ENCODE measurements at places on chromosomes 1 and 21.

DNA sequence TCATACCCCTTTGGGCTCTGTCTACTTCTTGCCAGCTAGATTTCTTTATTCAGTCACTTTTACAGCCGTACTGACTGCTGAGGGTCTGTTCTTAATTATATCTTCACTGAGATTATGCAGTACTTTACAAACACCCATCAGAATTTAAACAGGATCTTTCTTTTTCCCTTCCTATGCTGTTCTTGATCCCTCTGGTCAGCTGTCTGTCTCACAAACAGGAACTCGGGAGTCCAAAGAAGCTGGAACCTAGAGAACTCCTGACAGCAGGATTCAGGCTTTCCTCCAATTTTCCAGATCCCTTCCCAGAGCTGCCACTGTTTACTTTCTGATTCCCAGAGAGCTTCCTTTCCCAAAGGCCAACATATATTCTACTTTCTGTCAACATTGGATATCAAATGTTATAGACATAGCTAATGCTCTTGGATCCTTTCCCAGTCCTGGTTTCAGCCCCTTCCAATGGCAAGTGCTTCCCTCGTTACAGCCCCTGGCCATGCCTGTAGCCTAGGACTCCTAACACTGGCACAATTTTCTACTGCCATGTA is 59.5 kb downstream of the ATP2B4 start:
- DNase-seq = peak; percentile 25

GRCh38 chr1:3411806-3412205 is 42.7 kb upstream of the ARHGEF16 start:
- DNase-seq = no peak

DNA sequence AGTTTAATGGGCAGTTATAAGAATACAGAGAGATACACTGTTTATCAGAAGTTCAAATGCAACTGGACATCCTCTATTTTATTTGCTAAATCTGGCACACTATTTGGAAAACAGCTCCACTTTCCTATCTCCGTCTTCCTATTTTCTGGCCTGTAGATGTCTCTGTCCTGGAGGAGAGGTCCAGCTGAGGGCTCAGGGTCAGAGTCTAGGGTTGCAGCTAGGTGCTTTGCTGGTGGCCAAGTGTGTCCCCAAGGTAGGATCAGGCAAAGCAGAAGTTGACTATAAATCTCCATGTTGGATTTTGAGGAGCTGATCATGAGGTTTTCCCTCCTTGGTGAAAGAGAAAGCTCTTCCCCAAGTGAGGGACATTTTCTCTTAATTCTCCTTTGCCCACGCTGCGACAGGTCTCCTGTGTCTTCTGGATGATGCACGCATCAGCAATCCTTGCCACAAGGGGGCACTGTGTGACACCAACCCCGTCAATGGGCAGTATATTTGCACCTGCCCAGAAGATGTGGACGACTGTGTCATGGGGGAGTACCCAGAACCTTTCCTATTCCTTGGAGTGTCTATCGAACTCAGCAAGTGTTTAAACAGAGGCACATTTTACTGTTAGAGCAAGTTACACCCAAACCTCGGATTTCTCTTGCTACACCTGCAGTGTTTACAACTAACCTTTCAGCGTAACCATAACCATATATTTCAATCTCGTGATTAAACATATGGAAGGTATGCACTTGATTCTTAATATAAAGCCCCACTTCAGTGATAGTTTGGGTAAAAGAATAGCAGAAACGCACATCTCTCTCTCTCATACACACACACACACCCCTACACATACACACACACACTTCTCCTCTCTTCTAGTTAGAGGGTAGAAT is 10.2 kb downstream of the ADAM30 start:
- DNase-seq = peak; percentile 15

- DNase-seq = no peak
Observed at GRCh38 chr1:44084998-44085675, 33.5 kb upstream of the KLF17 start.

GRCh38 chr1:199020904-199021303 is 382.1 kb downstream of the PTPRC start:
- no peak for DNase-seq

- DNase-seq = no peak
Observed at GRCh38 chr1:95650631-95651030, 416.6 kb downstream of the RWDD3 start.

DNA sequence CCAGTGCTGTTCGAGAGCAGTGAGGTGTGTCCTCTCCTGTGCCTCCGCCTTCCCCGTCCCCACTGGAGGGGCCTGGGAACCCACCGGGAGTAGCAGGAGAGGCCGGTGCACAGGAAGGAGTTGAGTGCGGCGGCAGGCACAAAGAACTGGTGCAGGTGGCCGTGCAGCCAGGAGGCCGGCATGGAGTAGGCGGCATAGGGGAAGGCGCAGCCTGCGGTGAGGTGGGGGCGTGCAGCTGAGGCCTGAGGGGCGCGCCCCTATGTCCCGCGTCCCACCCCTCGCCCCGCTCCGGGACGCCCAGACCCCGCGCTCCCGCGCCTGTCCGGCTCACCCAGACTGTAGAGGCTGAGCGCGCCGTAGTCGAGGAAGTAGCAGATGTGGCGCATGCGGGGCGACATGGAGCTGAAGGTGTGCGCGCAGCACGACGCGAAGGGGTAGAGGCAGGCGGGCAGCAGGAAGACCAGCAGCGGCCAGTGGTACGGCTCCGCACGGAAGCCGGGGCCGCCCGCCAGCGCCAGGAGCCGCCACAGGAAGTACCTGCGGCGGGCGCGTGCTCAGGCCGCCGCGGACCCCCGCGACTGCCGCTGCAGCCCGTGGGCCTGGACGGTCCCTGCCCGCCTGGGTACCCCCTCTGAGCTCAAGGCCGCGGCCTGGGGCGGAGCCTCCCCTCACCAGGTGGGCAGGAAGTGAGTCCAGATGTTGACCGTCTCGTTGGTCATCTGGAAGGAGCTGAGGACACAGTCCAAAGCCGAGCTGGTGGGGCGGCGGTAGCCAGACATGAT is 2.2 kb downstream of the PAQR6 start:
- peak; percentile 11 for DNase-seq

DNA sequence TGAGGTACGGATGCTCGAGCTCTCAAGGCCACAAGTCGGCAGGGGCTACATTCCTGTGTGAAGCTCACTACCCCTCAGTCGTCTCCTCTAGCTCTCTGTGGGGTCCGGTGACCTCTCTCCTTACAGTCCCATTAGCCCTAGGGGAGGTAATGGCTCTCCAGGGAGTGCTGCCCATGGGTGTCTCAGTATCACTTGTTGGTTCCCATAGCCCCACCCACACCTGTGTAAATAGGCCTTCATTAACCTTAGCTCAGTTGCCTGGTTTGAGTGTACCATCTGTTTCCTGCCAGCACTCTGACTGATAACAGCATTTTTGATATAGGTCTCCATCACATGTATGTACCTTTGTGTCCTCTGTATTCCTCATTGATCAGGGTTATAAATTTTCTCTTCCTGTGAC is 133.2 kb upstream of the KCNJ15 start:
- DNase-seq = no peak

GRCh38 chr1:34975771-34976170 is 9.4 kb downstream of the TMEM35B start:
- DNase-seq = no peak

DNA sequence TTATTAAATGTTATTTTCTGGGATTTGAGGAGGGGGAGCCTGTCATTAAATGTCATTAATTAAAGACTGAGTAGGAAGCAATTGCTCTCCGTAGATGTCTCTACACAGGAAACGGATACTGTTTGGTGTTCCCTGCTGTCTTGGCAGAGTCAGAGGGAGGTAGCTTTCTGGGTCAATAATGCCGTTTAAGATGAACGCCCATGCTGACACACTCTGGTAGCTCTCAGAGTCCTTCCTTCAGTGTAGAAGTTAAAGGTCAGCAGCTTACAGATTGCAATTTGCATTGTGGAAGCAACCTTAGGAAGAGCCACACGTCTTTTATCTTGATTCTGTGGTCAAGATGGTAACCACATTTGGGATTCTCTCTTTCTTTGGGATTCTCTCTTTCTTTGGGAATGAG is 257.5 kb downstream of the KIF26B start:
- no peak for DNase-seq

DNA sequence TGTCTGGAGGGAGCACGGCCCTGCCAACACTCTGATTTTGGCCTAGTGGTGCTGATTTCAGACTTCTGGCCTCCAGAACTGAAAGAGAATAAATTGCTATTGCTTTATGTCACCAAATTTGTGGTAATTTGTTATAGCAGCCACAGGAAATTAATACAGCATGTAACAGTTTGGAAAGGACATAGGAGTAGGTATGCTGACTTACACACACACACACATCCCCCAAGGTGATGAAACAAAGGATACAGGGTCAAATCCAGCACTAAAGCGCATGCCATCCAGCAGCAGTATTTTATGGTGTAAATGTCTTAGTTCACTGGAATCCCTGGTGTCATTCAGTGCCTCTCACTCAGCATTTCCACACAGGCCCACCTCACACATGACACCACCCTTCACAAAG is 72.2 kb upstream of the MAN1A2 start:
- DNase-seq = no peak

DNA sequence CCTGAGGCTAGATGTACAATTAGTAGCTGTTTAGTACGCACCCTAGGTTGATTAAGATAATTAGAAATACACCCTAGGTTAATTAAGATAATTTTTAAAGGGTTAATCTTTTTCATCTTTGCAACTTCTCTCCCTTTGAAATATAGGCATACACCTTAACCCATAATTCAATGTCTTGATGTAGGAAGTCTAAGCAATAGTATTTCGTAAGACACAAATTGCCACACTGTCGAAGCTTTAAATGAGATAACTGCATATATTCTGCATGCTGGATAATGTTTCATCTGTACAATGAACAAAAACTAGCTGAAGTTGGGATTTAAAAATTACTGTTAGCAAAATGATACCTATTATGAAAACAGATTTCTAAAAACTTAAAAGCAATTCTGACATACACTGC is 122.9 kb downstream of the EVI5 start:
- DNase-seq = no peak

DNA sequence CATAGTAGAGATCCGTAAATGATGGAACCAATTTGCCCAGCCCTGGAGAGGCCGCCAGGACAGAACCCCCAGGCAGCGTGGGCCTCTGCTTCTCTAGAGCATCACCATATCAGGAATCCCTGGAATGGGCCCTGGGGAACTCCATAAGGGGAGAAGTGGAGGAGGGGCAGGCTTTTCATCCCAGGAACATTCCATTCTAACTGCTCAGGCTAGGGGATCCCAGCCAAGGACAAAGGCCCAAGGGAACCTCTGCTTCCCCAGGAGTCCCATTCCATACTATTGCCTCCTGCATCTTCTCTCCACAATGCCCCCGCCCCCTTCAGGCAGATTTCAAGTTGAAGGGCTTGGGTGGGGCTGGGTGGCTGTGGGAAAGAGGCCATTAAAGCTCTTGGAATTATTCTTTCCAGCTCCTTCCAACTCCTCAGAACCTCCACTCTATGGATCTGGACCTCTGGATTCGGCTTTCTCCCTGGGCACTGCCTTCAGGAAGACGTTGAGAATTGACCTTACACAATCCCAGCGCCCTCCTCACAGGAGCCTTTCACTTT is 6.0 kb downstream of the TRNP1 start:
- DNase-seq = no peak

- DNase-seq = no peak
Observed at GRCh38 chr1:34186741-34187494, 10.2 kb downstream of the C1orf94 start.

GRCh38 chr1:53644909-53645689 is 93.9 kb downstream of the GLIS1 start:
- DNase-seq = no peak

- no peak for DNase-seq
Observed at GRCh38 chr1:66873111-66873510, 51.5 kb downstream of the DNAI4 start.

DNA sequence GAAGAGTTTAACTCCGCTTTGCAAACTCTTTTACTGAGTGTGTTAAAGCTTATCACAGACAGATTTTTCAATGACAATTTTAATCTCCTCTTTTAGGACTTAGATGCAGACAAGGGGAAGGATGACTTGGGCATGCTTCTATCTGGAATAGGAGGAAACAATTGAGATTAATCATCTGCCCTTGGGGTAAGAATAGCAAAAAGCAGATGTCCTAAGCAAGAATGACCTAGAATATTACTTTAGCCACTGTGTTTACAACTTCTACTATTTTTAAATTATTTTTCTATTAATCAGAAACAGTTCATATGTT is 569.0 kb upstream of the ADGRL2 start:
- no peak for DNase-seq

- DNase-seq = no peak
Observed at GRCh38 chr1:59161136-59161535, 135.8 kb upstream of the FGGY start.

DNA sequence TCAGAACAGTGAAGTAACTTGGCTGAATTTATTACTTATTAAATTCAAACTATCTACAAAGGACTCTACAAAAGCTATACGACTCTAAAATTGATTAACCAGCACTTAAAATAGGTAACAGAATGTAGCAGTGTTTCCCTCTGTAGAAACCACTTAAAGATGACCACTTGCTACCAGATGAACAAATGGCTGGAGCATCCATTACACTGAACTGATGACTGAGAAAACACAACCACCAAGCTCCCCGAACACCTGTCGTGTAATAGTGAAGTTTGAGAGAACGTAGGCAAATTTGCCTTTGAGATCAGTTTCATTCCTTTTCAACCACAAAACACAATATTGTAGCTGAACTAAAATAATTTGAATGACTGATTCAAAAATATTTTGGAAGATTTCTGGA is 226.7 kb downstream of the KCNT2 start:
- DNase-seq = no peak

GRCh38 chr21:34946916-34947534 is 102.1 kb downstream of the RUNX1 start:
- DNase-seq = no peak

DNA sequence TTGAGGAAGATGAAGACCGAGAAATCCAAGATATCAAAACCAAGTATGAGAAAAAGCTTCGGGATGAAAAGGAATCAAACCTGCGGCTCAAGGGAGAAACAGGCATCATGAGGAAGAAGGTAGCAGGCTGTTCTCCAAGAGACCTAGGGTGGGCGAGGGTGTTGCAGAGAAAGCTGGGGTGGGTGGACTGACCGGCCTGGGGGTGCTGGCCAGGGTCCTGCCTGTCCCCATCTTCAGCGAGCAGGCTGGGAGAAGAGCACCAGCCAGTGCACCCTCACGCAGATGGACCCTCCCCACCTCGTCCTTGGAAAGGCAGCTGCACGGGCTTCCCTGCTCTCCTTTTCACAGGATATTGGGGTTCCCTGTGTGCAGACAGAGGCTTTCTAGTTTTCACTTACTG is 46.9 kb upstream of the TMEM125 start:
- no peak for DNase-seq

- no peak for DNase-seq
Observed at GRCh38 chr1:4033713-4034112, 133.6 kb upstream of the C1orf174 start.

DNA sequence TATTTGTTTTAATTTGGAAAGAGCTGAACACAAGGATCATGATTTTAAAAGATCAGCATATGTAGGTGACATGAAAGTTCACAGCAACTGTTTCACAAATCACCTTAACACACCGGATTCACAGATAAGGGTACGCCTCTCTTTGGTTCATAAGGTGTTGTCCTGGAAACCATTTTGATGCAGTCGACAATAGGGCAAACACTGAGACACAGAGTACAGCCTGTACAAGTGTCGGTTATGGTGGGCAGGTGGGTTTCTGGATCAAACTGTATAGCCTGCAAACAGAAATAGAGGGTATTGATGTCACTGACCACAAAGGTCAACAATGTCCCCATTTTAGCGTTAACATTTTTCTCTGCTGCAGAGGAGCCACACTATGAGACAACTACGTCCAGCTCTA is 357.3 kb downstream of the PTBP2 start:
- DNase-seq = no peak

- DNase-seq = no peak
Observed at GRCh38 chr1:203291201-203292096, 13.9 kb upstream of the BTG2 start.
